ENCODE measurements at places on chromosomes 3 and 15. TPM values are rescaled to one million over a fixed set of nuclear protein-coding genes. Genes with fewer than 3 reads are reported as not detected.

DPPA2 gene
- not detected for total RNA-seq

KLHL40 gene
- total RNA-seq, result not detected

SMCO1 gene
- not detected for total RNA-seq

SEMA3B gene
- total RNA-seq, result 54.6 TPM

- H3K4me3 ChIP-seq, result no peak overlapping the region
- H3K4me1 ChIP-seq, result no peaks in the 10 kb centered on the region
- H3K27ac ChIP-seq, result no peak overlapping the region
- H3K36me3 ChIP-seq, result no peaks in the 10 kb centered on the region
These were observed 263.8 kb downstream of the TBC1D5 start for GRCh38 chr3:17478673-17479072.

GRCh38 chr3:58217209-58217811 is 6.5 kb upstream of the DNASE1L3 start:
- no peaks in the 10 kb centered on the region for H3K4me1 ChIP-seq
- H3K4me3 ChIP-seq, result no peak overlapping the region
- H3K36me3 ChIP-seq, result no peaks in the 10 kb centered on the region
- peak overlapping the region; percentile 27 for H3K27ac ChIP-seq
- no peaks in the 10 kb centered on the region for H3K27me3 ChIP-seq
- DNase-seq, result peak; percentile 82

- H3K27ac ChIP-seq, result no peak overlapping the region
- H3K4me3 ChIP-seq, result no peak overlapping the region
- H3K4me1 ChIP-seq, result no peaks in the 10 kb centered on the region
- no peaks in the 10 kb centered on the region for H3K36me3 ChIP-seq
These were observed 158.9 kb downstream of the IGF1R start for GRCh38 chr15:98807262-98807661.

DNA sequence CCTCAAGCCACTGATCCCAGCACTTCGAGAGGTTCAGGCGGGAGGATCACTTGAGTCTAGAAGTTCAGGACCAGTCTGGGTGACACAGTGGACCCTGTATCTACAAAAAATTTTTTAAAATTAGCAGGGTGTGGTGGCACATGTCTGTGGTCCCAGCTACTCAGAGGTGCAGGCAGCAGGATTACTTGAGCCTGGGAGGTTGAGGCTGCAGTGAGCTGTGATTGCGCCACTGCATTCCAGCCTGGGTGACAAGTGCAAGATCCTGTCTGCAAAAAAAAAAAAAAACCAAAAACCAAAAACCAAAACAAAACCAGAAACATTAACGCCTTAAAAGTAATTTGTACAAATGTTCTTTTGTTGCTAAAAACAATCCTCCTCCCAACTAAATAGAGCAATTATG is 27.9 kb upstream of the SLC12A8 start:
- no peaks in the 10 kb centered on the region for H3K4me1 ChIP-seq
- no peaks in the 10 kb centered on the region for H3K27me3 ChIP-seq
- no peak for DNase-seq
- no peak overlapping the region for H3K4me3 ChIP-seq
- no peaks in the 10 kb centered on the region for H3K36me3 ChIP-seq
- H3K27ac ChIP-seq, result no peak overlapping the region

DNA sequence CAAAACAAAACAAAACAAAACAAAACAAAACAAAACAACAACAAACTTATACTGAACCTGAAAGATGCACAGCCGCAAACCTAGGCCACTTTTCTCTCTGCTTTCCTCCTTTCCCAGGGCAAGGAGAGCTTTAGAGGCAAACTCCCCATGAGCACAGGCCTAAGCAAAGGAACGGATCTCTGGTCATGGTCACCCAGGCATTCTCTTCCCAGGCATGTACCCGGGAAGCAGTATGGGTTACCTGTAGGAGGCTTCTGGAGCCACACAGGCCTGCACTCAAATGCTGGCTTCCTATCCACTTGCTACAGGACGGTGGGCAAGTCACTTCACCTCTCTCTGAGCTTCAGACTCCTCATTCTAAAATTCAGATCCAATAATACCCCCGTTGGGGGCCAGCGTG is 171.8 kb downstream of the SMAD6 start:
- DNase-seq, result peak; percentile 5
- no peak overlapping the region for H3K4me3 ChIP-seq
- no peaks in the 10 kb centered on the region for H3K36me3 ChIP-seq
- H3K27me3 ChIP-seq, result no peaks in the 10 kb centered on the region
- H3K4me1 ChIP-seq, result no peaks in the 10 kb centered on the region

DNA sequence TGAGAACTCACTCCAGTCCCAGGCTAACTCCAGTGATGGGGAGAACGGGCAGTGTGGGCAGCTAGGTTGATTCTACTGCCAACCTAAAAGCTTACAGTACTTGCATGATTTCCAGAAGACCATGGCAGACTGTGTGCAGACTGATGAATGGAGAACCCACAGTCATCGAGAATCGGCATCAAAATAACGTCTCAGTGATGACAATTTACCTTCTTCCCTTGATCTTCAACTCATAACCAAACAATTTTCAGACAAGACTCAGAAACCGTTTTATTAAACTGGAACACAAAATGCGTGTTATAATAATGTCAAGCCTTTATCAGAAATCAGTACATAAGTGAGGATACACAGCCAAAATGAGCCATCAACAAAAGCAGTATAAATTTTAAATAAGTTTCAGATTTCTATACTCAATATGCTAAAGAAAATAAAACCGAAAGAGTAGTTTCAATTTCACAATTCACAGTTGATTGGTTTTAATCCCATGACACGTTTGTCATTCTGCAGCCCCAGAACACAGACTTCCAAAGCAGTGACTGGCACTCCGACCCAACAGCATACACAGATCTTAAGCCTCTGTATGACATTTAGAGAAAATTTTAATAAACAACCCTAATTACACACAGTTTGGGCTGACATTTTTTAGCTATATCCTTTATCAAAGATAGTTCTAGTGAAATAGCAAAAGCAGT is 54.5 kb downstream of the ZMAT3 start:
- no peaks in the 10 kb centered on the region for H3K36me3 ChIP-seq
- H3K27me3 ChIP-seq, result no peaks in the 10 kb centered on the region
- no peak overlapping the region for H3K4me3 ChIP-seq
- no peak for DNase-seq
- no peak overlapping the region for H3K27ac ChIP-seq

DNA sequence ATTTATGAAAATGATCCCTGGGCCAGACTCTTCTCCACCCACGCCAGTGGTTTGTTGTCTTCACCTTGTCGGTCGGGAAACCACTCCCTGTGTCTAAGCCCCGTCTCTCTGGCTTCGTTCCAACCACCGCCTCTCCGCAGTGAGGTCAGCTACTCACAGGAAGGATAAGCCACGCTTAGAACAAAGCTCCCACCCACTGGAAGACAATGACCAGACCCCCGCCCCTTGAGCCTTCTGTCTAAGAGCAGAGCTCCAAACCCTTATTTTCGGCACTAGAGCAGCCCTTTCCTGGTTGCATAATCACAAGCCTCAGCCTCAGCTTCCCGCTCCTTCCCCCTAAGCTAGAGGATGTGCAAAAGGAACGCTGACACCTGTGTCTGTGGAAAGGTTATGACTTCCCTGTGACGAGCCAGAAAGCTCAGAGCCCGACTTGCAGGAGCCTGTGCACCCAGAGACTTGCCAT is 114.9 kb upstream of the MEF2A start:
- no peak overlapping the region for H3K4me3 ChIP-seq
- no peaks in the 10 kb centered on the region for H3K36me3 ChIP-seq
- peak; percentile 83 for DNase-seq
- no peak overlapping the region for H3K27ac ChIP-seq
- H3K4me1 ChIP-seq, result peaks cover 38% of the 10 kb centered on the region
- H3K27me3 ChIP-seq, result no peaks in the 10 kb centered on the region

GRCh38 chr15:36943508-36944361 is 156.6 kb downstream of the MEIS2 start:
- H3K27me3 ChIP-seq, result no peaks in the 10 kb centered on the region
- peaks cover 11% of the 10 kb centered on the region for H3K4me1 ChIP-seq
- H3K4me3 ChIP-seq, result no peak overlapping the region
- no peak overlapping the region for H3K27ac ChIP-seq
- peaks cover 39% of the 10 kb centered on the region for H3K36me3 ChIP-seq

DNA sequence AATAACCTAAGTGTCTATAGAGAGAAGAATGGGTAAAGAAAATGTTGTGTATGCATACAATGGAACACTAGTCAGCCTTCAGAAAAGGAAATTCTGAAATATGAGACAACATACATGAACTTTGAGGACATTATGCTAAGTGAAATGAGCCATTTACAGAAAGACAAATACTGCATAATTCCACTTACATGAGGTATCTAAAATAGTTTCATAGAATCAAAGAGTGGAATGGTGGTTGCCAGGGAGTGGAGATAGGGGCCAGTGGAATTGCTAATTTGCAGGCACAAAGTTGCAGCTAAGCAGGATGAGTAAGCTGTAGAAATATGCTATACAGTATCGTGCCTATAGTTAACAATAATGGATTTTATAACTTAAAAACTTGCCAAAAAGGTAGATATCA is 779.6 kb upstream of the ARPP21 start:
- no peak overlapping the region for H3K27ac ChIP-seq
- H3K27me3 ChIP-seq, result no peaks in the 10 kb centered on the region
- H3K4me1 ChIP-seq, result peaks cover 9% of the 10 kb centered on the region
- no peak for DNase-seq

- DNase-seq, result peak; percentile 18
- H3K27me3 ChIP-seq, result no peaks in the 10 kb centered on the region
- no peak overlapping the region for H3K27ac ChIP-seq
- H3K4me3 ChIP-seq, result no peak overlapping the region
These were observed 74.8 kb downstream of the SCN5A start for GRCh38 chr3:38574411-38575278.

- H3K27me3 ChIP-seq, result no peaks in the 10 kb centered on the region
- no peak for DNase-seq
- H3K36me3 ChIP-seq, result no peaks in the 10 kb centered on the region
- no peaks in the 10 kb centered on the region for H3K4me1 ChIP-seq
These were observed 43.3 kb downstream of the ZPLD1 start for GRCh38 chr3:102478160-102478559.
